ENCODE measurements at places on chromosomes 16 and 17. TPM values are rescaled to one million over a fixed set of nuclear protein-coding genes. Genes with fewer than 3 reads are reported as not detected.

AIPL1 gene
- polyA plus RNA-seq = not detected

ACE gene
- polyA plus RNA-seq = 16.6 TPM

SLC43A2 gene
- 22.1 TPM for polyA plus RNA-seq

MYH1 gene
- polyA plus RNA-seq = not detected

FGF11 gene
- 6.6 TPM for polyA plus RNA-seq

ATP1B2 gene
- polyA plus RNA-seq = 149 TPM

SMIM5 gene
- 2.2 TPM for polyA plus RNA-seq

KCNH6 gene
- 19.4 TPM for polyA plus RNA-seq

GRCh38 chr17:45753645-45754225 lies 30.4 kb upstream of the CRHR1 start:
- DNase-seq = no peak

DNA sequence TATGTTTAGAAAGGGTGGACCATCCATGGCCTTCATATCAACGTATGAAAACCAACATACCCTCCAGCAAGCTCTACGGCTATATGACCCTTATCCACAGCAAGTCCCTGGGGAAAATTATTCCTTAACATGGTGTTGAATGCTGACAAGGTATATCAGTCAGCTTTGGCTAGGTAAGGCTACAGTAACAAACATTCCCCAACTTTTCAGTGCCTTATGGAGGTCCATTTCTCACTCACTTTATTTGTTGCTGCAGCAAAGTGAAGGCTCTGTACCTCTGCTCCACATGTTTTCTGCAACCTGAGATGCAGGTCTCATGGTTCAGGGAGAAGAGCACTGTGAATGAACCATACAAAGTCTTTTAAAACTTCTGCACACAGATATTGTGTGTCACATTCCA lies 83.8 kb upstream of the TOX3 start:
- DNase-seq = no peak

GRCh38 chr17:64343833-64344637 lies 46.6 kb downstream of the PECAM1 start:
- peak; percentile 76 for DNase-seq

DNA sequence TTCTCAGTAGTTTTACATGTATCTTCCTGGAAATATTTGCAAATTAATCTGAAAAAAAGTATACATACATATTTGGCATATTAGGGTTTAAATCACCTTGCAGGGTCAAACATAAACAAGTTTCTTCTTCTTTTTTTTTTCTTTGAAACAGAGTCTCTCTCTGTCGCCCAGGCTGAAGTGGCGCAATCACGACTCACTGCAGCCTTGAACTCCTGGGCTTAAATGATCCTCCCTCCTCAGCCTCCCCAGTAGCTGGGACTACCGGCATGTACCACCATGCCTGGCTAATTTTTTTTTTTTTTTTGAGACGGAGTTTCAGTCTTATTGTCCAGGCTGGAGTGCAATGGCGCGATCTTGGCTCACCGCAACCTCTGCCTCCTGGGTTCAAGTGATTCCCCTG lies 12.6 kb upstream of the FUS start:
- no peak for DNase-seq

DNA sequence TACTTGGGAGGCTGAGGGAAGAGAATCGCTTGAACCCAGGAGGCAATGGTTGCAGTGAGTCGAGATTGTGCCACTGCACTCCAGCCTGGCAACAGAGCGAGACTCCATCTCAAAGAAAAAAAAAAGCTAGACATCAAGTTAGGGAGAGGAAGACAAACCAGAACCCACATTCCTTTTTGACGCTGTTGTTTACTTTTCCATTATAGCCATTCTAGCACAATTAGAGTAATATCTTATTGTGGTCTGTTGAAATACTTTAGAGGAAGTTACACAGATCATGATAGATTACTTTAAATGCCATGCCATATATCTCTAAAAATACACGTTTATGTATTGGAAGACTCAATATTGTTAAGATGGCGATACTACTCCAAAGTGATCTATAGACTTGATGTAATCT lies 16.5 kb upstream of the ABCC1 start:
- DNase-seq = no peak

DNA sequence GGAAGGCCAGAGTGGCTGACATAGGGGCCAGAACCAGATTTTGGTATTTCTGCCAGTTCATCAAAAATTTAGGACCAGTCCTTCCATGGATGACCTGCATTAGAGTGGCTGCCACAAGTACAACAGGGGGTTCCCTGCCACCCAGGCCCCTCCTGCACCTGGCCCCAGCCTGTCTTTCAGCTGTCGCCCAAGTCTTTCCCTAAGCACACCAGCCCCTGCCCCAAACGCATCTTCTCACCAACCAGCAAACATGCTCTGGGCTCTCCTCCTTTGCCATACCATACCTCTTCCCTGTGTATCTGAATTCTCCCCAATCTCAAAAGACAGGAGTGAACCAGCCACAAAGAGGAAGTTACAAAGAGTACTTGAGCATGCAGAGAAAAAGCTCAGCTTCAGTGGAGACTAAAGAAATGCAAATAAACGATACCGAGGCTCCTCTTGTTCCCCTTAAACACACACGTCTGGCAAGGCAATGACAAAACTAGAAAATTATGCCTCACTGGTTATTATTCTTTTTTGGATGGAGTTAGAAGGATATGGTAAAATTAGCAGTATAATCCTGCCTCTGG lies 130.6 kb downstream of the DYNLRB2 start:
- DNase-seq = no peak

DNA sequence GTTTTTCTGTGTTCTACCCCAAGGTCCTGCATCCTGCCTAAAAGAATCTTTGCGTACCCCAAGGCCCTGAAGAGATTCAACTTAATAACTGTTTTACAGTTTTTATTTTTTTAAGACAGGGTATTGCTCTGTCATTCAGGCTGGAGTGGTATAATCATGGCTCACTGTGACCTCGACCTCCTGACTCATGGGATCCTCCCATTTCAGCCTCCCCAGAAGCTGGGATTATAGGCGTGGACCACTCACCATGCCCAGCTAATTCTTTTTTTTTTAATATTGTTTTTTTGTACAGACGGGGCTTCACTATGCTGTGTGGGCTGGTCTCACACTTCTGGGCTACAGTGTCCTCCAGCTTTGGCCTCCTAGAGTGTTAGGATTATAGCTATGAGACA lies 9.3 kb upstream of the FAAP100 start:
- no peak for DNase-seq

DNA sequence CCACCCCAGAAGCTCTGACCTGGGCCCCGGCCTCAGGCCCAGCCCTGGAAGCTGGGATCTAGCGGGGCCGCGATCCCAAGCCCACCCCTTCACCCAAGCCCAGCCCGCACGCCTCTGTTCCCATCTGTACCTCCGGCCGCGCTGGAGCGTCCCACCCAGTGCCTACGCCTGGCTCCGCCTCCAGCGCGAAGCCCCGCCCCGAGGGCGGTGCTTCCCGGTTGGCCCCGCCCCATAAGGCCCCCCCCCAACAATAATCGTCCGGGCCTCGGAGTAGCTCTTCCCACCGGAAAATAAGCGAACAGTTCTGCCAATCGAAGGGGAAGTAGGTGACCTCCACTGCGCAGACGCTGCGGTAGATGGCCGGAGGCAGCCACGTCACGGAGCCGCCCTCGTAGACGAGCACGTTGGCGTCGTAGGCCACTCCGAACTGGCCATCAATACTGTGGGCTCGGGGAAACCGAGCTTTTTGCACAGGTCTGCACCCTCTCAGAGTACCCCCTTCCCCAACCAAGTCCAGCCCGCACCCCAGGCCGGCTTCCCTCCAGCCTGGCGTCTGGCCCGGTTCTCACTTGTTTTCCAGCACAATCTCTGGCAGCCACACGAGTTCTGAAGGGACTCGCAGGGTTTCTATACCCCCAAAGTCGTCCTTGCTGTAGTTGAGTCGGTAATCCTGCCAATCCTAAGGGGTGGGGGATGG lies 1.1 kb downstream of the CHRNE start:
- peak; percentile 16 for DNase-seq

GRCh38 chr17:30091771-30092170 lies 24.8 kb upstream of the NSRP1 start:
- no peak for DNase-seq

GRCh38 chr17:83064021-83064731 lies 15.2 kb upstream of the METRNL start:
- no peak for DNase-seq

DNA sequence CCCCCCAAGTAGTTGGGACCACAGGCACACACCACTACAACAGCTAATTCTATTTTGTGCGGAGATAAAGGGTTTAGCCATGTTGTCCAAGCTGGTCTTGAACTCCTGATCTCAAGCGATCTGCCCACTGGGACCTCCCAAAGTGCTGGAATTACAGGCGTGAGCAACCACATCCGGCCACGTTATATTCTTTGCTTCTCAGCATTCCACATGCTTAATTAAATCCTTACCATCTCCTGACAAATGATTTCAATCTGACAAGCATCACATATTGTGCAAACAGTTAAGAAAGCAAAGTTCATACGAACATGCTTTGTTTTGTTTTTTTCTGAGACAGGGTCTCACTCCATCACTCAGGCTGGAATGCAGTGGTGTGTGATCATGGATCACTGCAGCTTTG lies 18.2 kb downstream of the HIGD1B start:
- no peak for DNase-seq

DNA sequence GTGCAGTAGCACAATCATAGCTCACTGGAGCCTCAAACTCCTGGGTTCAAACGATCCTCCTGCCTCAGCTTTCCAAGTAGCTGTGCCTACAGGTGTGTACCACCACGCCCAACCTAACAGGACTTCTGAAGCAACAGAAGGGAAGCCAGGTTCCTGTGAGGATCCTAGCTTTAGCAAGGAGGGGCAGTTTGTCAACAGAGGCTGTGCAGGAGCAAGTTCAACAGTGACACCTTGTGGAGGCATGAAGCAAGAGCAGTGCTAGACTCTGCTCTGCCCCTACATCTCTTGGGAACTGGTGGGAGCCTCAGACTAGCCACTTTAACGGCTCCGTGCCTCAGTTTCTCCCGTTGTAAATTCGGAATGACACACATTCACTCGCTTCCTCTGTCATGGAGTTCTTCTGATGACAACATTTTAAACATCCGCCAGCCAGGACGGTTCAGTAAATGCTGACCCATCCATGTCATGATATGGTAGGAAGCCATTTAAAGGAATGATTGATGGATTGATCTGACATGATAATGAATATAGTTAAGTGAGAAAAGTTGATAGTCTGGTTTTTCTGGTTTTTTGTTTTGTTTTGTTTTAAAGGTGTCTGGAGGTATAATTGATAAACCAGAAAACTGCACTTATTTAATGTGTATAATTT lies 218.7 kb downstream of the MRTFB start:
- no peak for DNase-seq

GRCh38 chr17:31596382-31597323 lies 205.2 kb downstream of the RAB11FIP4 start:
- peak; percentile 4 for DNase-seq

DNA sequence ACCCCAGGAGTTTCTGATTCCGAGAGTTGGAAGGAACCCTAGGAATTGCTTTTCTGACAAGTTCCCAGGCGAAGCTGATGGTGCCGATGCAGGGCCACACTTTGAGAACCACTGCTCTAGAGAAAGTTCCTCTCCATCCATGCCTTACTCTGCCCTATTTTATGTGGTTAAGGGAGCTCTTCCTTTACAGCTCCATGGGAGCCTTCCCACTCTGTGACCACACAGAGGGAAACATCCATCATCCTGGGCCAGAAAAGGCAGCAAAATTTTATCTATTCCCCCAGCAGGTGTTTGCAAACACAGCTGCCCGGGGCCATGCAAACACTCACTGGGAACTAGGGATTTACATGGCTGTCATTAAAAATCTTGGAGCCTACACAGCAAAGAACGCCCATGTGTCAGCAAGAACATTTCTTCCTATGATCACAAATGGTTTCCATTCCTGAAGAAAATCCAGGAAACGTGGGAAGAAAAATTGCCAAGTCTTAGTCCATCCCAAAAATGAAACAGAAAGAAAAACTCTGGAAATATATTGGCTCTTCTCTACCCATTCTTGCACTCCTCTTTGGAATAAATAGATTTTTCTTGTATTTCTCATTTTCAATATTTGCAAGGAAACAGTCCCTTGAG lies 252.7 kb downstream of the PMP22 start:
- no peak for DNase-seq

DNA sequence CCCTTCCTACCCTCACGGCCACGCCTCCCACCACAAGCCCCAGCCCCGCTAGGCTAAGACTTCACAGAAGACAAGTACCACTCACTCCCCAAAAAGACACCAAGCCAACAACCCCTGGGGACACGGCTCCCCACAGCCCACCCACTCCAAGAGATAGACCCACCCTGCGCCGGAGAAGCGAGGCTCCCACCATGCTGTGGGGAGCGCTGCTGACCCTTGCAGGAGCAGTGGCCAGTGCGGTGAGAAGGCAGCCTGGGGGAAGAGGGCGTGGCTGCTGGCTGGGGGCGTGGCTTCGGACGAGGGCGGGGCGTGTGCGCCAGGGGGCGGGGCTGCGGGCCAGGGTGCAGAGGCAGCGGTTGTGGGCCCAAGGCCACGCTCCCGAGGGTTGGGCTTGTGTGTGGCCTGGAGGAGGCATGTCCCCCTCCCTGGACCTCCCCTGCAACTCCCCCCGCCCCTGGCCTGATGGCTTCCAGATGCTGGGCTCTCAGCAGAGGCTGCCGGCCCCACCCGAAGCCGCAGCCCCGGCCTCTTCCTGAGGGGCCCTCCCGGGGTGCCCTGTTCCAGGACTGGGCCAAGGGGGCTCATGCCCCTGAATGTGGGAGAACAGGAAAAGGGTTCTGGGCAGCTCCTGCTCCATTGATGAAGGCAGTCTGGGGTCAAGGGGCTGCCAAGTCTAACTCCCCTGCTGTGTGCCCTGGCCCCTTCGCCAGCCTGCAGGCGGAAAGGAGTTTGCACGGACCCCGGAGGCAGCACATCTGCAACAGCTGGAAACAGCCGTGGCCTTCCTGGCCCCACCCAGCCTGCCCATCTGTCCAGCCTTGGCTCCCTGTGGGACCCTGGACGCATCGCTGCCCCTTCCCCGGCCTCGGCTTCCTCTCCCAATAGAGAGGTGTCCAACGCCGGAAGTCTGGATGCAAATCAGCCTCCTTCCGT lies 9.1 kb downstream of the TFAP4 start:
- DNase-seq = no peak

DNA sequence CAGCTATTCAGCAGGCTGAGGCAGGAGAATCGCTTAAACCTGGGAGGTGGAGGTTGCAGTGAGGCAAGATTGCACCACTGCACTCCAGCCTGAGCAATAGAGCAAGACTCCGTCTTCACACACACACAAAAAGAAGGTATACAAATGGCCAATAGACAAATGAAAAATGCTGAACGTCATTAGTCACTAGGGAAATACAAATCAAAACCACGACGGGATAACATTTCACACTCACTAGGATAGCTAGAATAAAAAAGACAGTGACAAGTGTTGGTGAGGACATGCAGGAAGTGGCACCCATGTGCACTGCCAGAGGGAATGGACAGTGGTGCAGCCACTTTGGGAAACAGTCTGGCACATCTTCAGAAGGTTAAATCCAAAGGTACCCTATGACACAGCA lies 172.9 kb downstream of the FTO start:
- DNase-seq = no peak
